ENCODE measurements at places on chromosomes 1 and 21.

GRCh38 chr1:197659171-197659570 lies 116.1 kb downstream of the DENND1B start:
- DNase-seq = no peak

- DNase-seq = no peak
These were observed 22.7 kb upstream of the FMN2 start for GRCh38 chr1:240068961-240069360.

DNA sequence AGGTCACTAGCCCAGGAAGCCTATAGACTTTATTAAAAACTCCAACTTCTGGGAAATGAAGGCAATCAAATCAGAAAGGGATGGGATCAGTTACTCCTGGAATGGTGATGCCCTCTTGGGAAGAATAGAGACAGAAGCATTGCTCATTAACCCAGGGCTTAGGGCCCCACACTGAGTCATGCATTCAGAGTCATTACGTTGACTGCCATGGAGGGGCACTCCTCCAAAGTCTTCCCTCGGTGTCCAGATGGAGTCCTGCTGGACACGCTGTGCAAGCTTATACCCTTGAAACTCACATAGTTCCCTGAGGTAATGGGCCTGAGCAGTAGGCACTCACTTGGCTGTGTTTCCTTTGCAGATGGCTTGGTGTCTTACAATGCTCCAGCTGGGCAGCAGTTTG lies 35.2 kb upstream of the HSD17B7 start:
- DNase-seq = no peak

- DNase-seq = no peak
These were observed 350.6 kb upstream of the NCAM2 start for GRCh38 chr21:20647607-20648006.

GRCh38 chr1:101178341-101178687 lies 58.5 kb upstream of the S1PR1 start:
- no peak for DNase-seq

DNA sequence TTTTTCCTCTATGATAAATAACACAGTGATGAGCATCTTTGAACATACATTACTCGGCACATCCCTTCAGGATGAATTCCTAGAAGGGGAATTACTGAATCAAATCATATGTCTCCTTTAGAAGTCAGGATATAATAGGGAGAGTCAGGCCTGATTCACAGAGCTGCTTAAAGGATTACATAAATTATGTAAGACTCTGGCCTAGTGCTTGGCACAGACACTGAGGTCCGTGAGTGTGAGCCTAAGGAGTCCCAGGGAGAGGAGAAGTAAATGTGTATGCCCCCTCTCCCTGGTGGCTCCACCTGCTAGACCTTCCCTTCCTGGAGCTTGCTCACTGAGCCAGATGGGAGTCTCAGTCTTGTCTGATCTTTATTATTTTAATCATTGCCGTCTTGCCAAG lies 8.6 kb upstream of the FOXE3 start:
- no peak for DNase-seq

GRCh38 chr1:10860682-10861081 lies 64.2 kb upstream of the CASZ1 start:
- peak; percentile 35 for DNase-seq

GRCh38 chr1:119768778-119769177 lies at the start of gene HMGCS2:
Gene HMGCS2, minus strand, starts transcription at chr1:119768905. Its CDS starts 61 bp downstream, at chr1:119768844.
- peak; percentile 91 for DNase-seq

GRCh38 chr21:35043549-35043948 lies 5.6 kb downstream of the RUNX1 start:
- DNase-seq = no peak

DNA sequence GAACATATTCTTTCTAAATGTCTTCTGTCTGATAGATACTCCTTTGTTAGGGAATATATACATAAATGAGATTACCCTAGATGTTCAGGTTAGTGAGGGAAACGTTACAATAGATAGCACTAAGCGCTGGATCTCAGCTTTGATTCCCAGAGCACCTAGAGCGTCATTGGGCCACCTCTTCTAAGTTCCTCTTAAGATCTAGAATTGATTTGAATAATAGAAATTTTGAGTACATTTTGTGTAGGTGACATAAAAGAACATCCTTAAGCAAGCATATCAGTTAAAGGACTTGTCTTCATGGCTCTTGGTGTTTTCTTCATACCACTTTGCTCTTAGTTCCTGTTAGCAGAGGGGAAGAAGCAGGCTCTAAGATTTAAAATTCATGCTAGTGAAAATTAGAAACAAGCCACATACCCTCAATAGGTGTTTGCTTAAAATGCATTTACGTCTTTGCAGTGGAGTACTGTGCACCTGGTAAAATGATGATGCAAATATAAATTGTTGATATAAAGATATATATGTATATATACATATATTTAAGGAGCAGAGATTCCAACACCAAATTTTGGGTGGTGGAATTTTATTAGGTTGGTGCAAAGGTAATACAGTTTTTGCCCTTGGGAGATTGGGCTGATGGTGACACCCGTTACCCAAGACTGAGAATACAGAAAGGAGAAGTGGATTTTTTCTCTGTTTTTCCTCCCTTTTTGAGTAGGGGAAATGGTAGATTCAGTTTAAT lies 47.1 kb downstream of the DYRK1A start:
- no peak for DNase-seq

DNA sequence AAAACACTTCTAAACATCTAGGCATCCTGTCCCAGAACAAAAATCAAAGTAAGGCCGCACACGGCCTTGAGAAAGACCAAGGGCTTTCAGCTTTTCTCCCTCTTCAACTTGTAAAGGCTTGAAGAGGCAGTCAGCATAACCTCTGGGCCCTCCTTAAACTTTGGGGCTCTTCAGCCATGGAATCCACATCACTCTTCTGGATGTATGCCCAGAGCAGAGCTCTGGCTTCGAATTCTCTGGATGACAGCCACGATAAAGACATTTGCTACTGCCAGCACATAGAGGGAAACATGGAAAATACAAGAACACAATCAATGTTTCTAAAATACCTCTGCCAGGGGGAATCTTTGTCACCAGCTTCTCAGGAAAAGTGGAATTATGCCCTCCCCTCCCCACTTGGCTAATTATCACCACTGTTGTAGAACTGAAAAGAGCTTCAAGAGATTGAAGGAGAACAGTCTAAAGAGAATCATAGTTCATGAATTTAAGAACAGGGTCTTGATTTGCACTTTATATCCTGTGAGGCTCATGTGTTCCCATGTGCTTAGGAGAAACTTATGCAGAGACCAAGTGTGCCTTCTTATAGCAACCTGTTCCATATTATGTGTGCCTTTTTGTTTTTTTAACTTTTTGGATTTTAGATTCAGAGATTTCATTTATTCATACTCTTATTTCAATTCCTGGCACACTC lies 39.0 kb upstream of the DPT start:
- DNase-seq = no peak

GRCh38 chr21:37414292-37415253 lies 48.0 kb downstream of the DYRK1A start:
- no peak for DNase-seq

DNA sequence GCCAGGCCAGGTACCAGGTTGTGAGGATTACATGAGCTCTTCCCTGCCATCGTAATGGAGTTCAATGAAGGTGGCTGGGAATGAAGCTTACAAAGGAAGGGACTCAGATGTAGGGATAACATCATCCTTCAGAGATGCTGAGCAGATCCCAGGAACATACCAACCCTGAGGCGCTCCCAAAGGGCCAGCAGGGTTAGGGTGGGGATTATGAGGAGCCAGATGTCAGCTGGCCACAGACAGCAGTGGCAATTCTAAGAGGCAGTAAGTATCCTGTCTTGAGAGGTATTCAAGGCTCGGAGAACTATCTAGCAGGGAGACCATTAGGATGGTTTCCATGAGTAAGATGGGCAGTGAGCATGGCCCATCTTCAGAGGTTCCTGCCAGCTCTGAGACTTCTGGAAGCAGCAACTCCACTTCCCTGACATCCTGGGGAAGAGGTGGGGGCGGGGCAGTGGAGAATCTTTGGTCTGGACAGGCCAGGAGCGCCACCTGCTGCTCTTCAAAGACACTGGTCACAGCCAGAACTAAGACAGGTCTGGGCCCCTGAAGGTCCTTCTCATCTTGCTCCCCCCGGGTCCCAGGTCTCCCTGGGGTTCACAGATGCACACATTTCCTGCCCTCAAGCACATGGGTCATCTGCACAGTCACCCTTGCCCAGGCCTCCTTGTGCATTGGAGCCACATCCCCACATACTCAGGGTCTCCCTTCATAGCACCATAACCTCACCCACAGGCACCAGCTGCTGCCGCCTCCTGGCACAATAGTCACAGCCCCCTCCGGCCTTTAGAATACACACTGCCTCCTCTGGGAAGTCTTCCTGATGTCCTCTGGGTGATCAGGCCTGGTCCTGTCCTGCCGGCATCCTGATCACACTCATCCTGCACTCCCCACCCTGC lies 2.7 kb upstream of the SDC3 start:
- peak; percentile 86 for DNase-seq

GRCh38 chr1:105087506-105087905 lies 1337.8 kb downstream of the AMY1C start:
- DNase-seq = no peak
